AG04449 (cell line): ENCODE measurements at places on chromosomes 1 and 21.

GRCh38 chr21:34092262-34092921 is 19.0 kb downstream of the MRPS6 start:
- no peak for DNase-seq

DNA sequence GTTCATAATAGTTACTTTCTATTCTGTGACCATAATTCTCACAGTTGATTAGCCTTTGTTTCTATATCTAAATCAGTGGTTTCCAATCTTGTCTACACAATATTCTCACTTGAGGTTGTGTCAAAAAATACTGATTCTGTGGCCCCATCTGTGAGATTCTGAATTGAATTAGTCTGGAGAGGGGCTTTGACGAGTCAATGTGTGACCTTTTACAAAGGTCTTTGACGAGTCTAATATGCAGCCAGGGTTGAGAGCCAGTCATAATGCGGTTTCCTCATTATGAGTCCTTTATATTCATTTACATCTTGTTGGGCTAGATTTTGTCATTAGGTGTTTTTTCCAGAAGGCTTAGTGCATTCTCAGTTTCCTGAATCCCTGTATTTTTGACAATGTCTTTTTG is 19.7 kb downstream of the FCRL5 start:
- no peak for DNase-seq

DNA sequence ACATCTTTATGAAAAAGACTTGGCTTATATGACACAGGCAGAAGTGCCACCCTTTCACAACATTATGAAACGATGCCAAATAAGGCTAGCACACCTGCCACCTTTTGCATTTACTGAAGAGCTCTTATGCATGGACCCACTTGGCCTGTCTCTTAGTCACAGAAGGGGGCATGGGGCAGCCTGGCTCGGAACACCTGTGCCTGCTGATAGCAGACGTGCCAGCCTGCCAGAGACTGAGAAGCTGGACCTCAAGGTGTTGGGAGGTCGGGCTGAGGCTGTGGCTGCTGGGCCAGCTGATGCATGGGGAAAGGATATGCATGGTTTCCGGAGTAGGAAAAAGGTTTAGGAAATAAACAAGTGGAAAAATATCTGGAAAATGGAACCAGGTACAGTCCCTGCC is 21.5 kb downstream of the RCAN1 start:
- no peak for DNase-seq

- no peak for DNase-seq
Measured at GRCh38 chr1:65146908-65147423, 1.0 kb upstream of the AK4 start.

DNA sequence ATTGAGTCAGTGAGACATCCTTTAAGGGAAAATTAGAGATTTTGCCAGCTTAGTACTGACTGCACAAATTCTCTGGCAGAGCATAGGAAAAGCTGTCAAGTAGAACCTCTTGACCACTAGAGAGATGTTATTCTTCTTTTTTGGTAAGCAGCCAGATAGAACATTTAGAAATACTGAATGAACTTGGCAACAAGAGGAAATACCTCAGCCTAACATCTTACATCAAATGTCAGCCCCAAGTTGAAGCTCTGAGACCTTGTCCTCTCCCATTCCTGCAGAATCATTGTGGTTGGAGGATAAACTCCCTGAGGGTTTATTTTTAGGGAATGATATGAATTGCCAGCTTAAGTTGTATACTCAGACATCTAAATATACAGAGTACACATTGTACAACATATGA is 53.5 kb downstream of the MIGA1 start:
- peak; percentile 96 for DNase-seq

- DNase-seq, result no peak
Measured at GRCh38 chr1:233707153-233707879, 93.4 kb downstream of the KCNK1 start.

DNA sequence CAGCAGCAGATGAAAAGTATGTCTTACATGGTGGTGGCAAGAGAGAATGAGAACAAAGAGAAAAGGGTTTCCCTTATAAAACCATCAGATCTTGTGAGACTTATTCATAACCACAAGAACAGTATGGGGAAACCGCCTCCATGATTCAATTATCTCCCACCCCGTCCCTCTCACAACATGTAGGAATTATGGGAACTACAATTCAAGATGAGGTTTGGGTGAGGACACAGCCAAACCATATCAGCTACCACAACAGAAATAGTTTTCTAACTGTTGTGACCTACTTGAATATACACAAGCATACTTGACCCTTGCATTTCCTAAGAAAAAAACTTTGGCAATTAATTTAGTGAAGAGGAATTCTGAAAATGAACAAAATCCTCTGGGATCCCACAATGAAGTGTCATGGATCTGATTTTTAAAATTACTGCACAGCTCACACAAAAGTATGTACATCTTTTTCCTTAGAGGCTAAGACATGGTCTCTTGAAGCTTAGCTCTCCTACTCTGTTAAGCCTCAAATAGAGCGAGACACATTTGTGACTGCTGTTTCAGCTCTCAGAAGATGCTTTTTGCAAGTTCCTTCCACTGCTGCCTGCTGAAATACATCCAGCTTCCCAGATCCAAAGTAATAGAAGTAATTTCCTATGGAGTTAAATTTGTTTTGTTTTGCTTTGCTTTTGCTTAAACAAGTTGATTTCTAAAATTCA is 265.8 kb downstream of the DPYD start:
- no peak for DNase-seq

DNA sequence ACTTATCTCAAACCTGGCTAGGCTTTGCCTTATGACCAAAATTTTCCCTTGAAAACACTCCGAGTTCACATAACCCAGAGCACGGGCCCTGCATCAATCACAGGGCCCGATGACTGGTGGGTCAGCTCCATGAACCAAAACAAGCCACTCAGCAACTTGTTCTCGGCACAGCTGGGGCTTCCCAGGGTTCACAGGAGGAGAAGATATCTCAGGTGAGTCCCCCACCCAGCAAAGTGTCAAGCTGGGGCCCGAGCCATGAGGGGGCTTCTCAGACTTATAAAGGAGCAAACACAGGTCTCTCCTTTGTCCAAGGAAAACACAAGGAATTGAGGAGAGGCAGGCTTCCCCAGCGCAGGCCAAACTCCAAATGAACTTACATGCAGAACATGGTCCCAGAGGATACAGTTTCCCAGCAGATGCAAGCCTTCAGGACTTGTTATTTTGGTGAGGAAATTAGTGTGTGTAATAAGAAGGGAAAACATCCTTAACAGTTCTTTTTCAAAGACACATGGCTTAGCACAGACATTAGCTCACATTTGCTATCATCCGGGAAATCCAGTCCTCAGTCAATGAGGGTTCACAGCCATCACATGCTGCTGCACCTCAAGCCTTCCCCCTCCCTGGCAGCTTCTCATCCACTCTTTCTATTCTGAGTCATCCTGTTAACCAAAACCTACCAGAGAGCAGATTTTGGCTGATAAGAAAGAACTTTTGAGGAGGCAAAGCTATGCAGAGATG is 98.1 kb upstream of the NFIA start:
- no peak for DNase-seq

GRCh38 chr1:54439550-54440223 is 33.5 kb upstream of the SSBP3 start:
- no peak for DNase-seq

- no peak for DNase-seq
Measured at GRCh38 chr21:33025106-33025488, 638 bp upstream of the OLIG2 start.

DNA sequence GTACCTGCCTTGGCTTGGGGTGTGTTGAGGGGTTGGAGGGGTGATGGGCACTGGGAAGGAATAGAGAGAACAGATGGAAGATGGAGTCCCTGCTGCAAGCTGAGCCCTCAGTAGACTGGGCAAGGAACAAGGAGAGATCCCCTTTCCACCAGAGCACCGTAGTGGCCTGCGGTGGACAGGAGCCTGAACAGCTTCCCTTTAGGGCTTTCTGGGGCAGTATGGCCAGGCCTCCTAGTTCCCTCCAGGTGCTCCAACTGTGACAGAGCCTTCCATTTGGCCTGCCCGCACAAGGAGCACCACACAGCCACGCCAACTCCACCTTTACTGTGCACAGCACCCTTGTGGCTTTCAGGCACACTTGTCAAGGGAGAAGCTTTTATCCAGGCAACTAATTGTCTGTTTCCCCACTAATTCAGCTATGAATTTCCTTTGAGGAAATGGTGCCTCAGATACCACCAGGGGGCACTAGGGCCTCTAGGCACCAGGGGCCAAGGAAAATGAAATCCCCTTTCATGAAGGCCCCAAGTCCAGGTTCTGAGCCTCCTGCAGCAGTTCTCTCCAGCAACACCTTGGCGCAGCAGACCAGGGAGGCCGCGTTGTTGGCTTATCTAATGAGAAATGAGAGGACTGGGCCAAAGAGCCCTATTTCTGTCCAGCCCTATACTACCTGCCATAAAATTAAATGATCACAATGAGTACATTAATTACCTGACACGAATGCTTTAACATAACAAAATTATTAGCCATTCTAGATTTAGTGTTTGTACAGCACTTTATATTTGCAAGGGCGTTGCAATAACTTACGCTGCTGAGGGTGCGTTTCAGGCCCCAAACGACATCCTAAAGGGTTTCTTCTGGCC is 23.1 kb upstream of the ERI3 start:
- DNase-seq, result no peak

- no peak for DNase-seq
Measured at GRCh38 chr1:154741327-154741726, 128.8 kb downstream of the KCNN3 start.

DNA sequence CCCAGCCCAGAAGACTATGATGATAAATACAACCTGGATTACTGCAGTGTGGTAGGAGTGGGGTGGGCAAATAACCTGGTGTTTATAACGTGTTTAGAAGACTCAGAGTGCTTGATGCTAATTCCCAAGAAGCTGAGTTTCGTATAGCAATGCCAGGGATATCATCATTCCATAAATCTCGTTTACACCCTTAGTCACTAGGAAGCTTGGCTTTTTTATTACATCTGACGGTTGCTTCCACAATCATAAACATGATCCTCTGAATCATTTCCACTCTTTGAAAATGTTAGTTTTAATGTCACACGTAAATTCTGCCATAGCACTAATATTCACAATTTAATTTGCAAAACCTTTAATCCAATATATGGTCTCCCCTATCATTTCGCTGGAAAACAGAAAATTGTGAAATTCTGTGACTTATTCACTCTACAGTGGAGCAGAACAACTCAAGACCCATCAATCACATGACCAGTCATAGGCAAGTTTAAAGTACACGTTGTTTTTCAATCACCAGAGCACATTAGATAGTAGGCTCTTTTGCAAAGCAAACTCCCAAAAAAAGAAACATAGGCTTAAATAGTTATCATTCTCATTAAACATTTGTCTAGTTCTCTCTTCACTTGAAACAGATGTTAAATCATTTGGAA is 321.0 kb downstream of the LTN1 start:
- peak; percentile 16 for DNase-seq

DNA sequence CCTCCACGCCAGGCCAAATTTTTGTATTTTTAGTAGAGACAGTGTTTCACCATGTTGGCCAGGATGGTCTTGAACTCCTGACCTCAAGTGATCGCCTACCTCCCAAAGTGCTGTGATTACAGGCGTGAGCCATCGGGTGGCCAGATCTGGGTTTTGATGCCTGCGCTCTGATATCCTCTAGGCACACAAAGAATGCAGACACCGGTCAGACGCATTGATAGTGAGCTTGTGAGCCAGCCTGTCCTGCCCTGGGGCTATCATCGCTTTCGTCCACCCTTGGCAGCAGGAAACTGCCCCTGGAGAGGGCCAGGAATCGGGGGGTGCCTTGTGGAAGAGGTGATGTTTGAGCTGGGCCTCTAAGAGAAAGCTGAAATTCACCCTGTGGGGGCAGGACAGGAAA is 4.0 kb downstream of the FBLIM1 start:
- DNase-seq, result no peak

- DNase-seq, result no peak
Measured at GRCh38 chr1:177631770-177632169, 338.1 kb downstream of the SEC16B start.

GRCh38 chr1:12113433-12114339 is 50.6 kb downstream of the TNFRSF8 start:
- no peak for DNase-seq

DNA sequence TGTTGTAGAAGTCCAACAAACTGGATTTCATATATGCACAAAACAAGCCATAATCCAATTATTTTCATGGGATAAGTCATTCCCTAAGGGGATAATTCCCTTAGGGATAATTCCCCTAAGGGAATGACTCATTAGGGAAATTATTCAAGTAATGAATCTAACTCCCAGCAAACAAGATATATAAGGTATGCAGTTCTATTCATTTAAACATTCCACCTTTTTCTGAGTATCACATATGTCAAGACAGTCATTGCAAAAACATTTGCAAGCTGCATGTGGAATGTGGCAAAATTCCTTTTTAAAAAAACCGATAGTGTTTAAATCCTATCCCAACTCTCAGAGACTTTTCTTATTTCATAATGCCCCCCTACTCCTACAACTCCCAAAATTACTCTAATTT is 131.2 kb downstream of the AKT3 start:
- peak; percentile 79 for DNase-seq

DNA sequence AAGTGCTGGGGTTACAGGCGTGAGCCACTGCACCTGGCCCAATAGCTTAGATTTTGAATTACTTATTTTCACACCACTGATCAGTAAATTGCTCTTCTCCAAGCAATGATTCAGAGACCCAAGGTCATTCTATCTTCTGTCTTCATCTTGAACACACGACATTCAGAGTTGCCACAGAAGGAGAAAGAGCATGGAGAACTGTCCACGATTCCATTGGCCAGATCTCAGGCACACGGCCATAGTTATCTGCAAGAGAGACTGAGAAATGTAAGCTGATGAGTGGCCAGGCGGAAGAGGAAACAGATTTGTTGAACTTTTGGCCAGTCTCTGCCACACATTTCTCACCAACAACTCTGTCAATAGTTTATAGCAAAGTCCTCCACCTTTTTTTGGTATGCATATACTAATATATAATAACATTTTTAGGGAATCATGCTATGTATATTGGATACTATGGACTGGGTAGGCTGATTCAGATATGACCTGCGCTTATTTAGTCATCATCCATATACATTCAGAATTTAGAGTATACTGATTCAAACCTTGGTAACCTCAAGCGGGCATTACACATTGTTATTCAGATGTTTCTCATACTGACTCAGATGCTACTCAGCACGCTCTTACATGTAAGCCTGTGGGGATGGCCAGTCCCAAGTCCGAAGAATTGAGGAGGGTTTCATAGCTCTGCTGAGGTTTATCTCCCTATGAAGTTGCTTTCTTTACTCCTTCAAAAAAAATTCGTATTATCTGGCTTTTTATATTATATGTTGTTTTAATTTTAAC is 25.5 kb upstream of the CAP1 start:
- peak; percentile 70 for DNase-seq

GRCh38 chr1:117657031-117657430 is 51.2 kb downstream of the TENT5C start:
- DNase-seq, result peak; percentile 70
